ENCODE measurements at places on chromosomes 3 and 15. TPM values are rescaled to one million over a fixed set of nuclear protein-coding genes. Genes with fewer than 3 reads are reported as not detected.

DNA sequence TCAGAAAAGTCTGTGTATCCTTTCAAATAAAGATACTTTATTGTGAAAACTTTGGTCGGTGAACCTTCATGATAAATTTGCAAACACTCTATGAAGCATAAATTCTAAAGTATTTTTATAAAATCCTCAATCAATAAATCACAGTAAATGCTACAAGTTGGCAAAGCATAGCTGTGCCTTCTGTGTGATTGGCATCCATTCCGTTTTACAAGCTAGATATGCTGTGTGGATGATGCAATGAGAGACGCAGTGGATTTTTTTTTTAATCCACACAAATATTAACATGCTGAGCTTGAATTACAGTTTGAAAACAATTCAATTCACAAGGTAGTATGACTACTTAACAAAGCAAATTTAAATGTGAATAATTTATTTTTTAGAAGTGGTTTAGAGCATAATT lies 937.2 kb downstream of the ZPLD1 start:
- DNase-seq, result no peak

GRCh38 chr3:66991459-66991858 lies 6.6 kb upstream of the KBTBD8 start:
- DNase-seq, result no peak

- DNase-seq, result no peak
These were observed 245.1 kb upstream of the TLE3 start for GRCh38 chr15:70342554-70343548.

GRCh38 chr3:29760226-29760685 lies 479.4 kb downstream of the RBMS3 start:
- DNase-seq, result no peak

DNA sequence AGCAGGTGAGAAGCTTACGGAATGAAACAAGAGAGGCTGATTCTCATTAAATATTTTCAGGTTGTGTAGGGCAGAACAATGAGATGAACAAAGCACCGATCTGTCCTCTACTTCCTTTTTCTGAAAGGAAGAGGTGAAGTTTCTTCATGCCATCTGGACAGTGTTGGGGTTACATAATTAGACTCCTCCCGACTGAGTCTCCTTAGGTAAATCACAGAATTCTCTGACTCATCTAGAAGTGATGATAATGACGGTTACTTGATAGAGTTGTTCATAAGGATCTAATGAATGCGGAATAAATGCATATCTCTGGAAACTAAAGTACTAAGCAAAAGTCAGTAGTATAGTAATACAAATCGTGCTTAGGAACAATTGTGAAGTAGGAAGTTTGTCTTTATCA lies 21.2 kb downstream of the CRTC3 start:
- peak; percentile 77 for DNase-seq

- DNase-seq, result no peak
These were observed 10.1 kb upstream of the ITGA11 start for GRCh38 chr15:68442041-68442440.

DNA sequence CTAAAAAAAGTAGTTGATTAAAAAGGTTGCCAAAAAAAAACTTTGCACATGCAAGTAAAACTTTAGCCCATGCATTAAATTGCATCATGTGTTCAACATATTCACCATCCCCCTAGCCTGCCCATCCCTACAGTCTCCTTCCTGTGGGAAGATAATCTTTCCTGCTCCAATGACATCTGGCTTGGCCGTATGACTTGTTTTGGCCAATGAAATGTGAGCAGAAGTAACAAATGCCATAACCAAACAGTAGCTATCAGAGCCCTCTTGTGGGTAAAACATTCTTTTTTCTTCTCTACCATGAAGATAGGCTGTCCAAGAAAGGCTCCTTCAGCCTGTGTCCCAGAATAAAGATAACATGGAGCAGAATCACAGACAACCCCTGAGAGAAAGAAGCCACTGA lies 15.3 kb downstream of the ERC2 start:
- no peak for DNase-seq

- no peak for DNase-seq
These were observed 818.8 kb upstream of the LMCD1 start for GRCh38 chr3:7682822-7683229.

DNA sequence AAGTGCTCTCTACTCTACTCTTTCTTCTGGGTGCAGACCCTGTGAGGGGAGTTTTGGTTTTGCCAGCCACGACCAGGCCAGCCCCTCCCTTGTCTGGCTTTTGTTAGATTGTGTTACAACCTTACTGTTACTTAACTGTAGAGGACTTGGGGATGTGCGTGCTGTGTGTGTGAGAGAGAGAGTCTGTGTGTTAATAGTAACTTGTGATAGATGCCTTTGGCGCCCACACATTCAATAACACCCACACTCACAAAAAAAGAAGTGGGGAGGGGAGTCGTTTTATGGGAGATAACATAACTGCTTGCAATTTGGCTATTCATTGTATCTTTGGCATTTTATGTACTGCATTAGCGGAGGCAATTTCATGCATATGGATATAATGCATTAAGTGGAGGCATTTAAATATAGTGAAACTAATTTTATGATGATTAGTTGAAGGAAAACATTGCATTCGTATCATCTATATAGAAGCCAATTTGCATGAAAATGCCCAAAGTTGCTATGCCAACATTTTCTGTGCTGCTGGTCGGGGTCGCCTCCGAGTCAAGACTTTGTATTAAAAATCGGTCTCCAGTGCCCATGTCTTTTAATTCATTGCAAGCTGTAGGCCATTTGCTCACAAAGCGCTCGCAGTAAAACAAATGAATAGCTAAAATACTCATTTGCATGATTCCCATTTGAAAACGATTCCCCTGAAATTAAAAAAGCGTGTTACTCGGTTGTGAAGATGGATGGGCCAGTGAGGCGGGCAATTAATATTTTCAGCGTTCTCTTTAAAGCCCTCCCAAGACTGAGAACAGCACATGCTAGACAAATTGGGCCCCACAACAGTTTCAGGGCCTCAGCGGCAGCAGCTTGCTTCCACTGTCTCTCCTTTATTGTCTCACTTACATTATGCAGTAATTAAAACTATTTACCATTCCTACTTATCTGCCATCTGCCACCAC lies 158.5 kb upstream of the SMAD3 start:
- no peak for DNase-seq

GRCh38 chr3:2826453-2826852 lies 283.7 kb downstream of the IL5RA start:
- DNase-seq, result no peak

- peak; percentile 2 for DNase-seq
These were observed 103.6 kb upstream of the THSD4 start for GRCh38 chr15:71011503-71012155.

DNA sequence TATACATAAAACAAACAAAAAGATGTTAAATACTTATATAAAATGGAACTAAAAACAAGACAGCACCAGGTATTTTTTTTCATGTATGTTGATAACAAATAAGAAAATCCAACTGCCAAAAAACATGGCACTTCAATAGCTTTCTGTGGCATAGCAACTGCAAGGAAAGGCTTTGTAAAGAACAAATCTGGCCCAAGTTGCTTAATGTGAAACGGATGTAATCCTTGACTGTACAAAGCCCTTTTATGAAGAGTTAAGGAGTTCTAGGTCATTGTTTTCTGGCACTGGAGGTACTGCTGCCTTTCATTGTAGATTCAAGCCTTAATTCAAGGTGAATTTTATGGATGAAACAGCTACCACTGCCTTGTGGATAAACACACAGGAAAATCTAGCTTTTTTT lies 68.8 kb upstream of the SLC12A8 start:
- no peak for DNase-seq

Gene SLC9C1
- not detected for total RNA-seq

Gene XCR1
- total RNA-seq, result not detected

Gene CADM2
- total RNA-seq, result not detected

Gene PLA2G4F
- total RNA-seq, result not detected

Gene ACTRT3
- 1.2 TPM for total RNA-seq

Gene STRIT1
- not detected for total RNA-seq

Gene CD96
- not detected for total RNA-seq
